ENCODE measurements at places on chromosomes 4 and X.

DNA sequence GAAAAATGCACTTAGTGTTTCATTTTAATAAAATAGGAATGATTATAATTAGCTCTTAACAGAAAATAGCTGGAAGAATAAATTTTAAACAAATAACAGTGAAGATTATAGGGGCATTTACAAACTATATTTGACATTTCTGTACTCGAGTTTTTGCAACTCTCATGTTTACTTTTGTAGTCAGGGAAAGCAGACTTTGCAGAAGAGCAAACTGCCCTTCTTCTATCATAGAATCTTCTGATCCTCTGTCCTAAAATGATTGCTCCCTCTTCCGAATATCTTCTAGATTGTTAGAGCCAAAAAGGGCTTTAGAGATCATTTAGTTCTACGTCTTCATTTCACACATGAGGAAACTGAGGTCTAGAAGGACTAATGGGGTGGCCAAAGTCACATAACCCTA, 219.0 kb downstream of the RELL1 start:
- DNase-seq = no peak

DNA sequence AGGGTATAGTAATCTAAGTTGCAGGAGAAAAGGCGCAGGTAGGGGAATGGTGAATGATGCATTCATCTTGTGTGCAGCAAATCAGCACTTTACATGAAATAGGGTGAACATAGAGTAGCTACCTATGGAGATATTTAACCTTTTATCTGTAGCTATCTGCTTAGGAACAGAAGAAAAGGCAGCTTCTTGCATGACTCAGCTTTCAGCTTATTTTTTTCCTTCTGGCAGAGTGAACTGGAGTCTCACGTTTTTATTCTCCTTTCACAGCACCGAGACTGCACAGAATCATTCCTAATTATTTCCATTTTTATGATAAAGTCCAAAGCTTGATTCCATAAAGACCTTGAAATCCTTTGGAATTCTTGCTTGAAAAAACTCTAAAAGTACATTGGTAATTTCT, 4.8 kb upstream of the SCOC start:
- no peak for DNase-seq

DNA sequence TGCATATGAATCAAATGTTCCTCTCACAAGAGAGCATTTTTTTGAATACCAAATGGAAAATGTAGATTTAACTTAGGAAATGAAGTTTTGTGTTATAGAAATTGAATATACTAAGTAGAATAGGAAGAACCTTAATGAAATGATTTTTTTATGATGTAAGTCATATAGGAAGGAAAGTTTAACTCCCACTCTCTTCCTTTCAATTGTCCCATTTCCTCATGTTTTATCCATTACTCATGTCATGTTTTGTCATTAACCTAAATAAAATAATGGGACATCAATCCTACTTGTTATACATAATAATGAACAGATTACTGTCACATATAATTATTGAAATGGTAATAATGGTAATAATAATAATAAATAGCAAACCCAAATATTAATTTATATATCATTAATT, 22.7 kb upstream of the SRD5A3 start:
- DNase-seq = no peak

DNA sequence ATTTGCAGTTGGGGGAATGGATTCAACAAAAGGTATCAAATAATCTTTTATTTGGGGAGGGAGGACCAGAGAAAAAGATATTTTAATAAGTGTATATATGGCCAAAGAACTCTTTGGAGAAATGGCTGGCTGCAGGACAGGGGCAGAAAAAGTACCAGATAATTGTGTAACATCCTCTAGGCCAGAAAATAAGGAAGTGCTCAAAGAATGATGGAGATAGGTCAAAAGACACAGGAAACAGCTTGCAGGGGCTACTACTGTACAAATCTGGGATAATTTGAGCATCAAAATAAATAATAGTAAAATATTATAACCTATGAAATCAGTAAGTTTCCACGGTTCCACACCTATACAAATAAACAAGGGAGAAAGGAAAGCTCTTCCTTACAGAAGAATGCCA, 34.8 kb downstream of the KLHL5 start:
- DNase-seq = no peak

GRCh38 chr4:92254767-92255442, 48.9 kb upstream of the GRID2 start:
- no peak for DNase-seq

- no peak for DNase-seq
These were observed 1165.7 kb upstream of the IGFBP7 start for GRCh38 chr4:58275856-58276255.

- no peak for DNase-seq
These were observed 298.3 kb downstream of the IL1RAPL2 start for GRCh38 chrX:104864296-104864695.

DNA sequence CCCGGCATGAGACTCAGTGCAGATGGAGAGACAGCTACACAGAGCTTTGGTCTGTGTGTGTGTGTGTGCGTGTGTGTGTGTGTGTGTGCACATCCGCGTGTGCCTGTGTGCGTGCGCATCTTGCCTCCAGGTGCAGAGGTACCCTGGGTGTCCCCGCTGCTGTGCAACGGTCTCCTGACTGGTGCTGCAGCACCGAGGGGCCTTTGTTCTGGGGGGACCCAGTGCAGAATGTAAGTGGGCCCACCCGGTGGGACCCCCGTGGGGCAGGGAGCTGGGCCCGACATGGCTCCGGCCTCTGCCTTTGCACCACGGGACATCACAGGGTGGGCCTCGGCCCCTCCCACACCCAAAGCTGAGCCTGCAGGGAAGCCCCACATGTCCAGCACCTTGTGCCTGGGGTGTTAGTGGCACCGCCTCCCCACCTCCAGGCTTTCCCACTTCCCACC, 14.3 kb downstream of the FGFR3 start:
- DNase-seq = no peak

DNA sequence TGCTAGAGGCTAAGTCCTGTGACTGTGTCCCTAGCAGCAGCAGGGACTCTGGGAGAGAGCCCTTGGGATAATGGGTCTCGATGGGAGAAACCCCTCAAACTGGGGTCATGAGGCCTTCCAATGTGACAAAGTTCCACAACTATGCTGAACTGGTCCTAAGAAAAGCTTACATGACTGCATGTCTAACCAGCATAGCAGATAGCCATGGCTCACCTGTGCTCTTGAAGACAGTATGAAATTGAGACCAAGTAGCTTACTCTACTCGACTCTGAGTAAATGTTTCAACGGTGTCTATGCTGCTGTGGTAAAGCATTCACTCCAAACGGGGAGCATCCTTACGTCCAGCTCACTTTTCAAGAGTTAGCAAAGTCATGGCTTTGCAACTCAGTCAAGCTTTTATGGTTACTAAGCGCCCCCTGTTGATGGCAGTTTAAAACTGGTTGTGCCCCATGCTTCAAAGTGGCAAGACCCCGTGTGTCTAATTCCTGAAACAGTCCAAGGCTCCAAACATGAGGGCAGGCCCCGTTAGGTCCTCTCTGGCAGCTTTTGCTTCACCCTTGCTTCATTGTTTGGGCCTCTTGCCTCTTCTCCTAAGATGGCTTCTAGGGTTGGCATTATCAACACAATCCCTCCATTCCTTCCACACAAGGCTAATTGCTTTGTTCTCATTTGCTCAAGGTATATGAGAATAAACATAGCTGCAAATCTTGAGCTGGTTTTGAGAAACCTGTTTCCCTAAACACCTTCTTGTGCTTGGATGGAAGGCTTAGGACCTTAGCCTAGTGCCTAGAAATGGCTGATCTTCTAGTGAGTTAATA, 46.6 kb downstream of the CCNG2 start:
- peak; percentile 21 for DNase-seq

DNA sequence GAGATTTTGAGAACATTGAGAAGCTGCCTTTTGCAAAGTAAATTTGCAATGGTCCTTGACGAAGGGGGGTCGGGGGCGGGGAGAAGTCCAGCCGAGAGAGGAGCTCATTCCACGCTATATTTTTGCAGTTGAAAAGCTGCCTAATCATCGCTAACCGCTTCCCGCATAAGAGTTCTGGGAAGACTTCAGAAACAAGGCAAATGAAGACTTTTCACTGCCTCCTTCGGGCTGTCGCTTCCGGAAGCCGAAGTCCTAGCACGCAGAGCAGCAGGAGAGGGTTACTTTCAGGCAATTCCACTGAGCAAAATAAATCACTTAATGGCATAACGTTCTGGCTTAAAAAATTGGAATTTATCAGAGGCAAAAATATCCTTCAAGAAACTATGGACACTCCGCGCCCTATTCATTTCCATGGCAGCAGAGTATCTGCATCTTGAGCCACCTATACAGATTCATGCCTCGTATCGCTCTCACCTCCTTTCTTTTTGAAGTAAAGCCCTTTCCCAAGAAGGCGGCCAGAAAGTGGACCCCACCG, 2.6 kb upstream of the LRAT start:
- no peak for DNase-seq

DNA sequence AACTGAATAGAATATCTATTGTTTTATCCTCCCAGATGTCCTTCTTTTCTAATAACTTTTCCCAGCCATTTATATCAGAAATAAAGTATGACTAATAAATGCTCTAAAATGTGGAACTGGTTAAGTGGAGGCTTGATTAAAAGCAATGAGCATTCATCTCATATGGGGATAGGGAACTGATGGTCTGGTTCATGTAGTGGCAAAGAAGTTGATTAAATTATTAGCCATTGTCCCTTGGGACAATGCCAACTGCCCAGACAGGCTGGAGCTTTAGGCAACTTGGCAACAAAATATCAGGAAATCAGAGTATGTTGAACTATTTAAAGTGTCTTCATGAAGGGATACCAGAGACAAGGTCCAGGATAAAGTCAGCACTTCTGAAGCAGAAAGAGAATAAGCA, 24.2 kb downstream of the TRO start:
- no peak for DNase-seq

DNA sequence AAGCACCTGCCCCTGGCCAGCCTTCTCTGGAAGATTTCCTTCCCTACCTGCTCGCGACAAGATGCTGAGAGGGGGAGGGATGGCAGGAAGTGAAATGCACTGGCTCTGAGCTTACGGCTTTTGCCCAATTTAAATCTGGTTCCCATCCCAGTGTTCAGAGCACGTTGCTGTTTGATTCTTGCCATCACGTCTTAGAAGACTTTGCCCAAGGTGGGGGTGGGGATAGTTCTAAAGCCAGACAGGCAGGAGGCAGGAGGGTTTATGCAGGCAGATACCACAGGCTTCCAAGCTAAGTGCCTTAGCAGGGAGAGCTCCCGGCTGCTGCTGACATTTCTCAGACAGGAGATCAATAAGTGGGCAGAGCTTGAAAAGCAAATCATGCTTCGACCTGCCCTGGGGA, 393.9 kb downstream of the MID1IP1 start:
- DNase-seq = no peak

- no peak for DNase-seq
These were observed 394.6 kb downstream of the PCDH7 start for GRCh38 chr4:31114816-31115215.

DNA sequence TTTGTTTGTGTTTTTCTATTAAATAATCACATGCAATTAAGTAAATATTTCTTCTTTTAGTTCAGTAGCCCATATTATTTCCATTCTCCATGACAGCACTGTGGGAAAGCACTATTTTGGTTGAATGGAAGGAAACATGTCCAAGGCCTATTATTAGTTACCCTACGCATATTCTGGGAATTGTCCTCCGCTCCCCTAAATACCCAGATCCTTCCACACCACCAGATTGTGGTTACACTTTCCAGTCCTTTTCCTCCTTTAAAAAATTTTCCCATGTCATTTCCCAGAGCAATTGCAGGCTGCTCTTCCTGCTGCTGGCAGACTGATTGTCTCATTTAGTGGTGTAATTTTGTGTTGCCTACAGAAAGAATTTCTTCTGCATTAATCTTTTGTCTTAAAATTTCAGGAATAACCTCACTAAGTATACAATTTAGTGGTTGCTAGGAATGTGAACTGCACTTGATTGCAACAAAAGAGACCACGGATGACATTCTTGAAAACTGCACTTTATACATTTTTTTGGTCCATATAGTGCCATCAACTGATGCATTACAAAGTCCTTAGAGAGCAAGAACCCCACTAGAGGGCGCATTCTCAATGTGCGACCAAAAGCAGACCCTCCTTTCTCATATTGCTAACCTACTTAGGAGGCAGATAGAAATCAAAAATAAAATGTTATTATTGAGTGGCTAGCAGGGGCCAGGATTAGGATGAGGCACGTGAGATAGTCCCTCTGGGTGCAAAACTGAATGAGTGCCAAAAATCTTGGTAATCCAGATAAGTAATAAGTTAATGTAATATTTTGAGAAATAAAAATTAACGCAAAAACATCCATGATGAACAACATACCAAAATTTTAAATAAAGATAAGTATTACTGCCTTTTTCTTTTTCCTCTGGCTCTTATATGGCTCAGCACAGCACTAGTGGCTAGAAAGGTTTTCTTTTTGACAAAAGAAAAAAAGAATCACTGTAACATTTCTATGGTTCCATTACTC, 98.8 kb upstream of the IQCM start:
- no peak for DNase-seq

DNA sequence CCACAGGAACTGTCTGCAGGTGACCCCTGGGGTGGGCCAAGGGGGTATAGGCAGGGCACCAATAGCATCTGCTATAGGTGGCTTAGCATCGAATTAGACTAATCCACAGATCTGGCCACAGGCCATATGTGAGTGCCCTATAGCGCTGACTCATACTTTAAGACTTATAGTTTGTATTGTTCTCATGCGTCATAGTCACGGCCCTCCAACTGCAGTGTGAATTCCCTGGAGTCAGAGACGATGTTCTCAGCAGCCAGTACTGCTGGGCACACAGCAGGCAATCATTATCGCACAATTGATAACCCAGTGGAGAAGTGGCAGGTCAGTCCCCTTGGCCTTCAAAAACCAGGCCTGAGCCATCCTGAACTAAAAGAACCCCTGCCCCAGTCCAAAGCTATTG, 58.1 kb downstream of the ADGRG2 start:
- DNase-seq = no peak

DNA sequence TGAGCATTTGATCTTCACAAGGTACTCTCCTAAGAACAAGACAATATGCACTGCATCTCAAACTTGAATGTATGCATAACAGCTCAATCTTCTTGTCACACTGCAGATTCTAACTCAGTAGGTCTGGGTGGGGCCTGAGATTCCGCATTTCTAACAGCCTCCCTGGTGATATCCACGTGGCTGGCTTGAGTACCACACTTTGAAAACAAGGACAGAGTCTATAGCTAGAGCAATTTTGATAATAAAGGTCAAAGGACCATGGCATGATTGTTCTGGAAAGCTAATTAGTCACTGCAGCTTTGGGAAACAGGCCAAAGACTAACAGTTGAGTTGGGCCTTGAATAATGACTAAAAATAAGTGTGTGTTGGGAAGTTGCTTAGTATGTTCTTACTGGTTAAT, 213.3 kb downstream of the GBA3 start:
- DNase-seq = no peak

- peak; percentile 86 for DNase-seq
These were observed 25.8 kb upstream of the CHRNA9 start for GRCh38 chr4:40309250-40309774.

- DNase-seq = no peak
These were observed 1.4 kb upstream of the VEGFC start for GRCh38 chr4:176794151-176794550.

DNA sequence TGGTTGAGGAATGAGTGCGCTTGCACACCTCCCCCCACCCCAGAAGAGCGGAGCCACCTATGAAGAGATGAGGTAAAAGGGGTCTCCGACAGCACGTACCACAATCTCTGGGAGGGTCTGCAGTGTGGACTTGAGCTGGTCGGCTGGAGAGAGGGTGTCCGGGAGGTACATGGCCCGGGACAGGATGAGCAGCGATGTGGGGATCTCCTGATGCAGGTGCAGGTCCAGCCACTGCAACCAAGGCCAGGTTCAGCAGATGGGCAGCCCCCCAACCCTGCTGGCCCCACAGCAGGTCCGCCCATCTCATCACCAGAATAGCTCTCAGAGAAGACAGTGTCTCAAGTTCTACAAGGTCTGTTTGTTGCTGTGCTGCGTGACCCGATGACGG, 30.4 kb downstream of the FGFR3 start:
- DNase-seq = no peak
